ENCODE measurements at places on chromosomes 4 and X.
A peak's percentile ranks its signal among the peaks of the same experiment; 100 is the strongest.

DNA sequence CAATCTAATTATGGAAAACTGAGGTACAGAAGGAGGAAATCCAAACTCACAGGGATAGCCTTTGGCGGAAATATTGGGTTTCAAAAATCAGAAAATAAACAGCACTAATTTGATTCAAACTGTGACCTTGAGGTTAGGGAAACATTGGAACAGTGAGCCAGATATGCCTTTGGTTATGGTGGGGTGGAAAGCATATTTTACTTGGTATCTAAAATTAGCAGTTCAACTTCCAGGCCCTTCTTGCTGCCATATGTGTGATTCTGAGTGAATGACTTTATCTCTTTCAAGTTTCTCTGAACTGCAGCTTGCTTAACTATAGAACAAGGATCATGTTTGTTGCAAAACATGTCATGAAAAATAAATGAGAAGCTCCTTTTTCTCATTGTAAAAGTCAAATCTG, 240.9 kb upstream of the VEGFC start:
- no peak for DNase-seq

GRCh38 chrX:413322-414201, 26.9 kb upstream of the PPP2R3B start:
- no peak for DNase-seq

DNA sequence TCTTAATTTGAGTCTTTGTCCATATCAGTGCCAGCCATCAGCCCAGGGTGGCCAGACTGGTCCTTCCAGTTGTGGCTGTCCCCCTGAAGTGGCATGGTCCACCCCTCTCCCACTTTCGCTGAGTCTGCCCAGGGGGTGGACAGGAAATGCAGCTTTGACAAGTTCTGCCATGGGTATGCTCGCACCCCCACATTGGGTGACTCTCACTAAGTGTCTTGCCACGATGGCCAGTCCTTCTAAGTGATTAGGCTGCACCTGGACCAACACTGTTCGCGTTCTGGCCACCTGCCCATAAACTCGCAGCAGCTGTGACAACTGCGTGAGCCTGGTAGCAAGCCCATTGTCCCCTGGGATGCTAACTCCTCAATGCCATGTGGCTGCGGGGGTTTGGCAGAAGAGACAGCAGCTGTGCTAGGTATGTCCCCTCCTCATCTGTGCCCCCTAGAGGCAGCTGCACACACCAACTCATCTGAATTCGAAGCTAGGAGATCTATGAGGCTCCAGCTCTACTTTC, 10.0 kb upstream of the LNX1 start:
- DNase-seq, result no peak

DNA sequence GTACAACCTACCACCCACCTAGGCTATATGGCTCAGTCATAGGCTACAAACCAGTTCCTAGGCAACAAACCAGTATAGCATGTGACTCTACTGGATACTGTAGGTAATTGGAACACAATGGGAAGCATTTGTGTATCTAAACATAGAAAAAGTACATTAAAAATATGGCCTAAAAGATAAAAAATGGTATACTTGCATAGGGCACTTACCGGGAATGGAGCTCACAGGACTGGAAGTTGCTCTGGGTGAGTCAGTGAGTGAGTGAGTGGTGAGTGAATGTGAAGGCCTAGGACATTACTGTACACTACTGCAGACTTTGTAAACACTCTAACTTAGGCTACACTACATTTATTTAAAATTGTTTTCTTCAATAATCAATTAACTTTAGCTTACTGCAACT, 139.2 kb upstream of the RBPJ start:
- DNase-seq, result no peak

DNA sequence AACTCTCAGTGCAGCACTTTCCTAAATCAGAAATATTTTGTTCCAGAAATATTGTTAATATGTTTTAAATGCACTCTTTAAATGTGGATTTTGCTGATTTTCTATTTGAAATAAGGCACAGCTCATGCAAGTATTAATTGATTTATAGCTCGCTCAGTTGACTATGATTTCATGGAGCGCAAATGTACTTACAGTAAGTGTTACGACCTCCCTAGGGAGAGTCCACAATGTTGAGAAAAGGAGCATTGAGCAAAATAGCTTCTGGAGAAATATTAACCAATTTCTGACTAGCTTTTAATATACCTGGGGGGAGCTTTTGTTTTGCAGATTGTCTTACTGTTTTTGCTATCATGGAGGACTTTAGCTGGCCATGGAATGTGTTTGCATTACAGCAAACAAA, 1687.5 kb downstream of the STIM2 start:
- DNase-seq, result no peak

GRCh38 chr4:105978684-105979296, 83.5 kb downstream of the NPNT start:
- DNase-seq, result no peak

DNA sequence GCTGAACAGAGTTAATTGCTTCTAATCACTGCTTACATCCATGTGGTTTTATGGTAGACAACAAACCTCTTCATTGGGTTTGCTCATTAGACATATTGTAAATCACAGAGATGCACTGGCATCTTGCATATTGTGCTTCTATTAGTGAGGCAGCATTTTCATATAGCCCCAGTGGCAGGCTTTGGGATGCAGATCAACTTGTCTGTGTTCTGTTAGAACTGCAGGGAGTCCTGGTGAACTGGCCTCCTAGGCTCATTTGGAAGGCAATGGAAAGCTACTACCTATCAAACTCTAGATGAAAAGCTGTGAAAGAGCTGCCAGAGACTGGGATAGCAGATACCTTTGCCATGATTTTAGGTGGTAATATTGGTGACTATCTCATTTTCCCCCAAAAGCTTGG, 108.8 kb downstream of the NAA11 start:
- no peak for DNase-seq

GRCh38 chr4:111330786-111331185, 707.9 kb upstream of the PITX2 start:
- DNase-seq, result no peak

DNA sequence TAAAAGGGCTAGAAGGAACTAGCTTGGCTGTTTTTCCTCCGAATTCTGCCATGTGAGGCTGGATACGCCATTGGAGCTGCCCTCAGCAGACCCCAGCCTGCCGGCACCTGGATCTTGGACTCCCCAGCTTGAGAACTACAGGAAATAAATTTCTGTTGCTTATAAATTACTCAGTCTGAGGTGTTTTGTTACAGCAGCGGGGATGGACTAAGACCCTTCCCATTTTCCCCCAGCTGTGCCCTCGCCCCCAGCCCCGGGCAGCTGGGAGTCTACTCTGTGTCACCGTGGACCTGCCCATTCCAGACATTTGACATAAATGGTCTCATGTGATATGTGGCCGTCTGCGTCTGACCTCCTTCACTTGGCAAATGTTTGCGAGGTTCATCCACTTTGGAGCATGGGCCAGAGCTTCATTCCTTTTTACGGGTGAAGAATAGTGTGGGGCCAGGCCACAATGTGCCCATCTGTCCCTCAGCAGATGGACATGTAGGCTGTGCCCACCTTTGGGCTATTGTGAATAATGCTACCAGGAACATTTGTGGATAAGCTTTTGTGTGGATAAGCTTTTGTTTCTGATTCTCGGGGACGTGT, 30.7 kb upstream of the SPON2 start:
- DNase-seq, result peak; percentile 1

GRCh38 chr4:15655223-15656037, at the start of gene FBXL5:
Gene FBXL5 (minus strand): TSS chr4:15655357. CDS start chr4:15655287, 70 bp downstream.
- DNase-seq, result peak; percentile 74

DNA sequence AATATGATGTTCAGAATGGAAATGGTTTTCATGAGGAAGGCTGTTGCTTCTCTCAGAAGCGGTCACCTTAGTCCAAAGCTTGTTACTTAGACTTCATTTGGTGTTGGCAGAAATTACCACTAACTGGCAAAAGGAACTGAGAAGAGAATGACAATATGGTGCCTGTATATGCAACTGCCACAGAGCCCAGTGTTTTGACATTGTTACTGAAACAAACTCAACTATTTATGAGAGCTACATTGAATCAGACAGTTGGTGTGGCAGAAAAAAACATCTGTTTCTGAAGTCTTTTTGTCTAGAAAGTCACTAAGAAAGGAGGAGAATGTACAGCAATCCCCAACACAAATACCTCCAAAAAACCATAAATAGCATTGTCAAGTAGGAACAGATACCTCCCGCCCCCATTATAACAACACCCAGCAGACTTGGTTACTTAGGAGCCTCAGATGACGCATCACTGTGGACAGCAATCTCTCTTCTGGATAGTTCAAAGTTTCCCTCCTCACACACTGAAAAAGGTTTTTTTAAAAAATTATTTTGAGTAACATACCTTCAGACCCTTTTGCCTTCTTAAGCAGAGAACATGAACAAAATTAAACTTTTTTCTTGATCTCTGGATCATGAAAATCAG, 92.2 kb downstream of the MAML3 start:
- no peak for DNase-seq

GRCh38 chr4:72948080-72948479, 121.4 kb downstream of the COX18 start:
- DNase-seq, result no peak

GRCh38 chrX:31440546-31440945, 368.7 kb upstream of the FTHL17 start:
- no peak for DNase-seq

GRCh38 chrX:39438603-39439602, 637.6 kb downstream of the MID1IP1 start:
- DNase-seq, result no peak

GRCh38 chr4:133598779-133599178, 449.7 kb downstream of the PCDH10 start:
- DNase-seq, result no peak

- DNase-seq, result no peak
Observed at GRCh38 chrX:39791691-39792090, 306.1 kb downstream of the BCOR start.

DNA sequence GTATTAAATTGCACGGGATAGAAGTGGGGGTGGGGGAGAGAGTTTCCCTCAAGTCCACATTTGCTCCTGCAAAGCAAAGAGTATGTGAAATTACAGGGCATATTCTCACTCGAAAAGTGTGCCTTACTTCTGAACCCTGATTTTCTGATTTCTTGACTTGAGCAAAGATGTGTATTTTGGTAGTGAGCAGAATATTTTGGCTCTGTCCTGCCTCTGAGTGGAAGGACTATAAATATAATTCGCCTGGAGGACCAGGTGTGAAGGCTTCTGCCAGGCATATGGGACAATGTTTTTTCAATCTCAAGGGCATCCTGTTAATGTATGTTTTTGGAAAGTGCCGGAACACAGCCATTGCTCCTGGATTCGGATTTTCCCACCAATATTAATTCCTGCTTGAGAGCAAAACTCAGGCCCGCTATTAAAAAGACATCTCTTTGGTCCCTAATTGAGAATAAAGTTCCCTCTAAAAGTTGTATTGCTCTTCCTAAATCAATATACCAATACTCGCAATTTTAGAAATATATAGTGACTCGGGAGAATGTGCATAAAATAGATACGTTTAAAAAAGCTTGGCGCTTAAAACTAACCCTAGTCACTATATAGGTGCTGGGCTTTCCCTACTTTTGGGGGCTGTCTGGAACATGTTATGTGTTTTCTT, 15.3 kb upstream of the PITX2 start:
- DNase-seq, result no peak

- no peak for DNase-seq
Observed at GRCh38 chr4:77599378-77599777, 6.2 kb upstream of the CXCL13 start.

- no peak for DNase-seq
Observed at GRCh38 chr4:105808750-105809041, 86.6 kb upstream of the NPNT start.

DNA sequence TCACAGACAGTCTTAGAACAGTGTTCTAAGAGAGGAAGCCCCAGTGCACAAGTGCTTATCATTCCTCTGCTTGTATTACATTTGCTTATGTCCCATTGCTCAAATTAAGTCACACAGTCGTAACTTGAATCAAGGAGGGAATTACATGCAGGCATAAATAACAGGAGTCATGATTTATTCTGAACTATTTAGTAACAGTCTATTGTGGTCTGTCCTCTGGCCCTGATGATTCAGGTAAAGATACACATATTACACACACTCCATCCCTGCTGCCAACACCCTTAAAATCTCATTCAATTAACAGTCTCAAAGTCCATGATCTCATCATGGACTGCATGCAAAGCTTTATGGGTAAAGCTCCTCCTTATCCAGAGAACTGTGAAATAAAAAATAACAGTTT, 60.1 kb downstream of the GRIA2 start:
- DNase-seq, result no peak

DNA sequence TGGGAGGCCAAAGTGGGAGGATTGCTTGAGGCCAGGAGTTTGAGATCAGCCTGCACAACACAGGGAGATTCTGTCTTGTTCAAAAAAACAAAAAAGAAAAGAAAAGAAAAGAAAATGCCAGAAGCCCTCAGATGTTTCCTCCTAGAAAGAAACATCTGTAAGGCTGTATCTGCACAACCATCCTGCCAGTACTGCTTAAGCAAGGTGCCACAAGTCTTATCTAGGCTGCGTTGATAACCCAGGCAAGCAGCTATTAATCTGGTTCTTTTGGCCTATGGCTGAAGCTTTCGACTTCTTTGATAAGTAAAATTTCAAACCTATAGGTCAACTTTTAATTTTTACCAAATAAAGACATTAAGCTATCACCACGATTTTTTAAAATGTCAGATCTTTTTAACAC, 3.1 kb downstream of the COX18 start:
- no peak for DNase-seq

GRCh38 chr4:60221866-60222265, 978.3 kb upstream of the ADGRL3 start:
- no peak for DNase-seq

DNA sequence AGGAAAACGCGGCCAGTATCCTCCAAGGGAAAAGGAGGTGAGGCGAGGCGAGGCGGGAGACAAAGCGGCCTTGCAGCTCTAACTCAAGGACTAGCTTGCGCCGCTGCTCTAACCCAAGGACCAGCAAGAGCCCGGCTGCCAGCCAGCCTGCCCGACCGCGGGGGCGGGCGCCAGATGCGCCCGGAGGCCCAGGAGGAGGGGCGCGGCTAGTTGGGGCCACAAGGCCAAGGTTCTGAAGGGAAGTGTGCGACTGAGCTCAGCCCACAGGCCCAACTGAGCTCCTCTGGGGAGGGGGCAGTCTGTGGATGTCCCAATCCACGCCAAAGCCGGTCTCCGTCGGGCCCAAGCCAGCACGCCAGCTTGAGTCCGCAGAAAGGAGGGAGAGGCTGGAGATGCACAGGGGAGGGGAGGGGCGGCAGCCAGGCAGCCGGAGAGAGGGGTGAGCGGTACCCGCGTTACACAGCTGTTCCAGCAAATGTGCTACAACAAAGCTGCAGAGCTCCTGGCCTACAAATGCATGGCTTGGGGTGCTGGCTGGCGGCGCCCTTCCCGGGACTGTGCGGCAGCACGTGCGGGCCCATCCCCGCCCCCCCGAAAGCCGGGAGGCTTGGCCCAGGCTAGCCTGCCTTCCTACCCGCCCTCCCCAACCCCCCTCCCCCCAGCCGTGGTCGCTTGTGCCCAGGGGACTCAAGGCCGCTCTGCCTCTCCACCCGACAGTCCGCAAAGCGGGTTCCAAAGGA, 637 bp downstream of the AMER1 start:
- no peak for DNase-seq
